Hematopoietic multipotent progenitor cell (in vitro differentiated cells): ENCODE measurements at places on chromosomes 5 and 9.

DNA sequence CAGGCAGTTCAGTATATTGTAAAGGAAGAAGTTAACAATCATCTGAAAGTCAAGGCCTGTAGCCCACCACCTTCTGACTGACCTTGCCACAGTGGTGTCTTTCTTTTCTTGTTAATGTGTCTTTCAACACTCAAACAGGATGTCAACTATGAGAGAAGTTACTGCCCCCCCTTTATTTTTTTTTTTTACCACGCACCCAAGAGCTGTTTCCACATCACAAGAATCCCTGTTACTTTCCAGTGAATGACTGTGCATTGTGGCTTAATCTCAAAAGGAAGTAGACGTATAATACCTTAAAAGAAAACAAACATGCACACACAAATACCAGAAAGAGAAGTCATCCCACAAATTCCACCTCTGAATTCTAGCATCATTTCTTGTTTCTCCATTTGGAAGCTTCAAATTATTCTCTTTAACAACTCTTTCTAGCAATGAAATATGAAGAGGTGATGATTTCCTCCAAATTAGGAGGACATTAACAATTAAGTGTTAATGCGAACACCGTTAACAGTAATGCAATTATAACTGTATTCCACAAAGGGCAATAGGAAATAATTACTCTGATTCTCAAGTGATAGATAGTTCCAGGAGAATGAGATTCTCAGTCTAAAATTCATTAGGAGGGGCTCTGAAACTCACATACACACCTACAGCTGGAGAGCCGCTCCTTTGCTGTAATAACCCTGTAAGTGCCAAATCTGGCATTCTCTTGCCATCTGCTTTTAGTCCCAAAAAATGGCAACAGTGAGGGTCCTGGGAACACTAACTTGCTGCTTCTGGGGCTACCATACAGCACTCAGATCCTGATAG is 201.0 kb downstream of the EFNA5 start:
- DNase-seq = peak; percentile 8

DNA sequence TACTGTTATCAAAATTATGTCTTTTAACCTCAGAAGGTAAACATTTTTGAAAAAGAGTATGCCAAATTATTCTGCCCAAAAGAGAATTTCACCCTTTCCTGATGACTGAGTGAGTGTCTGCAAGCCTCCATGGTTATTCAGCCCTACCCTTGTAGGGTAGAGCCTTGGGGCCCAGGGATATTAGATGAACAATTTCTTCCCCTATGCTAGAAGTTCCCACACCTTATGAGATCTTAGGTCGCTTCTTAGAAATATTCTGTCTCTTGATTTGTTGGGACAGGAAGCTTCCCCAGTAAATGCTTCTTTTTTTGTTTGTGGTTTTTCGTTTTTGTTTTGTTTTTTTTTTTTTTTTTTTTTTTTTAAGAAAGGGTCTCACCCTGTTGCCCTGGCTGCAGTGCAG is 3.1 kb downstream of the CRB2 start:
- DNase-seq = no peak

DNA sequence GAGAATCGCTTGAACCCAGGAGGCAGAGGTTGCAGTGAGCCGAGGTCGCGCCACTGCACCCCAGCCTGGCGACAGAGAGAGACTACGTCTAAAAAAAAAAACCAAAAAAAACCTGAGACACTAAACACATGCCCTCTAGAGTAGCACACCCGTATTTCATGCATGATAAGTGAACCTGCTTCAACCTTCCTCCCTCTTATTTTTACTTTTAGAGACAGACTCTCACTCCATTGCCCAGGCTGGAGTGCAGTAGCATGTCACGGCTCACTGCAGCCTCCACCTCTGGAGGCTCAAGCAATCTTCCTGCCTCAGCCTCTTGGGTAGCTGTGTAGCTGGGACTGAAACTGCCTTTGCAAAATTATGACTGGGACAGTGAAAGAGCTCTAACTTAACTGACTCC is 17.6 kb upstream of the NANS start:
- DNase-seq = no peak

- peak; percentile 96 for DNase-seq
Measured at GRCh38 chr9:93098236-93098946, 2.4 kb downstream of the CARD19 start.

GRCh38 chr5:59792983-59793585 is 100.4 kb downstream of the PDE4D start:
- DNase-seq = no peak

GRCh38 chr5:105956456-105957196 is 1714.1 kb downstream of the EFNA5 start:
- no peak for DNase-seq

GRCh38 chr5:144088206-144089064 is 82.0 kb downstream of the YIPF5 start:
- DNase-seq = no peak

GRCh38 chr5:122408592-122409224 is 96.7 kb downstream of the SNCAIP start:
- no peak for DNase-seq
